ENCODE measurements at places on chromosomes 6 and 20.
A peak's percentile ranks its signal among the peaks of the same experiment; 100 is the strongest.

DNA sequence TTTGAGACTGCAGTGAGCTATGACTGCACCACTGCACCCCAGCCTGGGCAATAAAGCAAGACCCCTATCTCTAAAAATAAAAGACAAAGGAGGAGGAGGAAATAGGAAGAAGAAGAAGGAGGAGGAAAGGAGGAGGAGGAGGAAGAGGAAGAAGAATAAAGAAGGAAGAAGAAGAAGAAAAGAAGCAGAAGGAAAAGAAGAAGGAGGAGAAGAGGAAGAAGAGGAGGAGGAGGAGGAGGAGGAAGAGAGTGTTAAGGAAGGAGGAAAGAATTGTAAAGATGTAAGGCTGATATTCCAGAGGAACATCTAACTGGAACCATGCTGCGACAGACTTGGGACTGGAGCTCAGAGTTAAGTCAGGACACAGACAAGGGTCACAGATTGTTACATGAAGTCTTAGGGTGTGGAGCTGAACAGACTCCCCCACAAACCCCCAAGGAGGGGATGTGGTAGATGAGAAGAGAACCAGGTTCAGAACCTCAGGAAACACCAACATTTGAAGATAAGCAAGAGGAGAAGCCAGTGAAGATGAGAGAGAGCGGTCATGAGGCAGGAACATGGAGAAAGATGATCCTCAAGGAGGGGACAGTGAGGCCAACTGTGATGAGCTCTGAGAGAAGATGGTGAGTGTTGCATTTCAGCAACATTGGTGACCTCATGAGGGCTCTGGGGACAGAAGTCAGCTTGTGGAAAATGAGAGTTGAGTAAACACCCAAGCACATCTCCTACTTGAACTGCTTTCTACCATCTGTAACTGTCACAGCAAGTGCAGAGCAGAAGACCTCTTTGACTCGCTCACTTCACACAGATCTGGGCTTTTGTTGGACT lies 118.2 kb downstream of the CD164 start:
- no peak for DNase-seq

- DNase-seq, result no peak
Measured at GRCh38 chr6:114534813-114535212, 192.0 kb upstream of the HS3ST5 start.

DNA sequence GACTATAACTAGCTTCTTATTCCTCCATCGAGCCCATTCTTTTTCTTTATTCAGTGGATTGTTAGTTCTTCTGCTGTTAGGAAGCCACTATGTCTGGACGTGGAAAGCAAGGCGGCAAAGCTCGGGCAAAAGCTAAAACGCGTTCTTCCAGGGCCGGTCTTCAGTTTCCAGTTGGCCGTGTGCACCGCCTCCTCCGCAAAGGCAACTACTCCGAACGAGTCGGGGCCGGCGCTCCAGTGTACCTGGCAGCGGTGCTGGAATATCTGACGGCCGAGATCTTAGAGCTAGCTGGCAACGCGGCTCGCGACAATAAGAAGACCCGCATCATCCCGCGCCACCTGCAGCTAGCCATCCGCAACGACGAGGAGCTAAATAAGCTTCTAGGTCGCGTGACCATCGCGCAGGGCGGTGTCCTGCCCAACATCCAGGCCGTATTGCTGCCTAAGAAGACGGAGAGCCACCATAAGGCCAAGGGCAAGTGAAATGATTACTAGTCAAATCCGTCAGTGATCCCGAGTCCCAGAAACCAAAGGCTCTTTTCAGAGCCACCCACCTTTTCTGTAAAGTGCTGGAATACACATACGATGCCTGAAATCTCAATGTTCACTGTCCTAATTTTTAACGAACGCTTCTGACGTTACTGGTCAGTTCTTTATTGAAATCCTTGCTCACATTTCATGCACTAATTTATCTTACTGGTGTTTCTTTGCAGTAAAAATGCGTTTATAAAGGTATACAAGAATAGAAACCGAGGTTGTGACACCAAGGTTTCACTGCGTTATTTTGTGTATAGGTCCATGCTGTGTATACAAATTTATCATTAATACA lies 129.9 kb downstream of the HFE start:
- peak; percentile 97 for DNase-seq

- DNase-seq, result peak; percentile 94
Measured at GRCh38 chr20:12835999-12836398, 172.8 kb upstream of the SPTLC3 start.
